Activated T-helper 17 cell treated with anti-CD3 and anti-CD28 coated beads, Interleukin-2, amount 50 U/mL, for 72 hours (primary cell): ENCODE measurements at places on chromosomes 13 and 19.

GRCh38 chr19:41263042-41263849 is 926 bp upstream of the HNRNPUL1 start:
- ATAC-seq, result peak; percentile 57

DNA sequence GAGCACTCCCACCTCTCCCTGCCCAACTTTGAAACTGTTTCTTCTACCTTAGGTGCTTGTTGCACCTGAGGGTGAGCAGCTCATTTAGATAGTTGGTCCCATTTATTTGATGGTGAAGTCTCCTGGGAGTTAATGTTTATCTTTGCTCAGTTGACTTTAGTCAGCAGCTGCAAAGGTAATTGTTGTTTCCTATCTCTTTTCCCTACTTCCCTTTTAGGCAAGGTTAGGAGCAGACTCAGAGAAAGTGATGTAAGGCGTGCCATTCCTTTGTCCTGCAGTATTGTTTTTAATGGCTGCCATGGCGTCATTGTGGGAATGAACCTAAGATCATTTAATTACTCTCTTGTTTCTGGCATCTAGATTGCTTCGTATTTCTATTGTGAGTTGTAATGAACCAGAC is 11.6 kb downstream of the AKAP11 start:
- ATAC-seq, result no peak

DNA sequence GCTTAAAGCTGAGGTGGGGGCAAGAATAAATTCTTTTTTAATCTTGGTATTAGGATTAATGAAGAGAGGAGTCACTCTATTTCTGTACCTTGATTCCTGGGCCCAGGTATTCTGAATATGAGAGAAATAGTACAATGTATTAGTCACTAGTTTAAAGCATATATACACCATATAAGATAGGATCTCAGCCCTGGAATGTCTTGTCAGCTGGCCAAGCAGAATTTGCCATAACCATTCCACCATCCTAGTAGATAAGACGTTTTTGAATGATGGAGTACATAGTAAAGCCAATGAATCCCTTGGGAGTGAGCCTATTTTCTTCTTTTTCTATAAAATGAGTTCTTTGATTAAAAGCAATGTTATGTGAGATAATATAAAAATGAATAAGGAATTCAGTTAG is 55.6 kb downstream of the UFM1 start:
- no peak for ATAC-seq

- no peak for ATAC-seq
These were observed 340.7 kb downstream of the SLC7A1 start for GRCh38 chr13:29254626-29255370.

- ATAC-seq, result no peak
These were observed 97.5 kb downstream of the INSR start for GRCh38 chr19:7196763-7197118.
